NCI-H774 (cell line): ENCODE measurements at places on chromosomes 2 and 18.

GRCh38 chr2:226487573-226487972 is 312.0 kb downstream of the IRS1 start:
- no peak for DNase-seq

DNA sequence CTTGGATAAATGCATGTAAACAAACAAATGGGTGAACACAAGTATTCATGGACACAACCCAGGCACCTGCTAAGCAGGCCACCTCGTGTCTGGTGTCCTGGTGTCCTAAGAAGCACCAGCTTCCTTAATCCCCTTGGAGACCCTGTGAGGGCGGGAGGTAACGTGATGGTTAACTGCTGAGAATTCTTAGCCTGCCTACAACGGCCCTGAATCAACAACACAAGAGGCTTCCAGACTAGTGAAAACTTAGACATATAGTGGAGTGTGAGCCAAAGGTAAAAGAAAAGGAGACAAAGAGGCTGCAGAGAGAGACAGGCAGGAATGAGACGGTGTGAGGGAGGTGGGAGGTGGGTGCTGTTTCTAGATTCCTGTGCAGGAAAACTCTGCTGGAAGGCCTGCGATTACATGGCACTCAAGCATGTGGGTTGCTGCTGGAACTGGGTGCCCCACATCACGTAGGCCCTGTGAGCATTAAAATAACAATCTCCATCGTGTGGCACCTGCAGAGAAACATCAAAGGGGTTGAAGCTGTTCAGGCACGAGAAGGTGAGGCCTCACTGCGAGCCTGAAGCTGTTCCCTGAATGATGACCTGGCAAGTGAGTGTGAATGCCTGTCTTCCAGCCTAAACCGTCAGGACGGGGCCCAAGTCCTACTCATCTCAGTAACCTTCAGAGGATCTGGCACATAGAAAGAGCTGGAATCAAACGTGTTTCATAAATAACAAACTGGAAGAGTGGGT is 64.2 kb downstream of the RPL37A start:
- DNase-seq: no peak

DNA sequence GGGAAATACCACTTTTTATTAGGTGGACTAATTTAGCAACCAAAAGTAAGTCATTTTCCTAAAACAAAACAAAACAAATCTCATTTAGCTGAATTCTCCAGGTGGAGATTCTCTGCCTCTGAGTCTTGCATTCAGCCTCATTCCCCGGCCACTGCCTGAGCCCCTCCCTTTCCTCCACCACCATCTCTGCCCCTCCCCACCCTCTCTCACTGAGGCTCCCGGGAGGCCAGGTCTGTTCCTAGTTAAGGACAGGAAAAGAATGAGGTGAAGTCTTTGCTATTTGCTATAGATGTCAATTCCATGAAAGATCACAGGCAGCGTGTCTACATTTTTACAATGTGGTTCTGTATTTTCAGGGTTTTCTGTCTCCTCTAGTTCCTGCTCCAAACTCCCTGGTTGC is 83.0 kb upstream of the SOX11 start:
- no peak for DNase-seq

DNA sequence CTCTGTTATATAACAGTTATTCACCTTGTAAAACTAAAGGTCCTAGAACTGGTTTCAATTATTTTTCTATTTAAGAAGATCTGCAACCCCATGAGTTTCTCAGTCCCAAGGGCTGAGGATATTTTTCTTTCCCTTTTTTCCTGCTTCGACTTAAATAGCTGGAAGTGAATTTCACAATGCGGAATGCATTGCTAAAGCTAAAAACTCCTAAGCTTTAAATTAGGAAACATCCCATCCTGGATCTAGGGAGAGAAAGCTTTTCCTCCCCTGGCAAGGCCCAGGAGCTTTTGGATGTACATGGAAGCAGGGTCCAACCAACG is 1.4 kb downstream of the RFX8 start:
- no peak for DNase-seq

- no peak for DNase-seq
Observed at GRCh38 chr2:39479696-39480095, 42.6 kb upstream of the MAP4K3 start.

- DNase-seq: peak; percentile 68
Observed at GRCh38 chr18:23259701-23260681, 124.7 kb downstream of the CABLES1 start.

DNA sequence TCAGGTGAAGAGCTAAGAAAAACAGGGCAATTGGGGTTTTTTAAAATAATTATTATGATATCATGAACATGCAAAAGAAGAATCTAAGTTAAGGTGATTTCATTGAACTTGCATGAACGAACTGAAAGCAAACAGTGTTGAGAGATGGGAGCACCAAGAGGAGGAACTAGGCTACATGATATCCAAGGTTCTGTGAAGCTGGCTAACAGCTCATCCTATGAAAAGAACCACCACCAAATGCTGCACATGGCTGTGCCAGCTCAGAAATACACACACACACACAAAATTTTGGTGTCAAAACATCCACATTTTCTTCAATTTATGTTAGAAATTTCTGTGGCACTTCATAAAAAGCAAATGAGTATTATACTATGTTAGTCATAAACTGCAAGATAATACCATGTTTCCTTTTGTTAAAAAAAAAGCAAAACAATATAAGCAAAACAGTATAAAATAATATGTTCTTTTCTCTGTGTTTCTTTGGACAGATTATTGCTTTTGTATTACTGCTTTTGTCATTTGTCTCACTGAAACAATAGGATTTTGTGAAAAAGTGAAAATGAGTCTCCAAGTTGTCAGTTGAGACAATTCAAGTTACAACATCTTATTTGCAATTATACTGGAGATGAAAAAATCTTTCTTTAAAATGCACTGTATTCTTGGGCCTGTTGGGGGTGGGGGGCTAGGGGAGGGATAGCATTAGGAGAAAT is 12.6 kb upstream of the TTC32 start:
- DNase-seq: no peak

- DNase-seq: no peak
Observed at GRCh38 chr2:197255543-197255942, 55.0 kb downstream of the ANKRD44 start.

DNA sequence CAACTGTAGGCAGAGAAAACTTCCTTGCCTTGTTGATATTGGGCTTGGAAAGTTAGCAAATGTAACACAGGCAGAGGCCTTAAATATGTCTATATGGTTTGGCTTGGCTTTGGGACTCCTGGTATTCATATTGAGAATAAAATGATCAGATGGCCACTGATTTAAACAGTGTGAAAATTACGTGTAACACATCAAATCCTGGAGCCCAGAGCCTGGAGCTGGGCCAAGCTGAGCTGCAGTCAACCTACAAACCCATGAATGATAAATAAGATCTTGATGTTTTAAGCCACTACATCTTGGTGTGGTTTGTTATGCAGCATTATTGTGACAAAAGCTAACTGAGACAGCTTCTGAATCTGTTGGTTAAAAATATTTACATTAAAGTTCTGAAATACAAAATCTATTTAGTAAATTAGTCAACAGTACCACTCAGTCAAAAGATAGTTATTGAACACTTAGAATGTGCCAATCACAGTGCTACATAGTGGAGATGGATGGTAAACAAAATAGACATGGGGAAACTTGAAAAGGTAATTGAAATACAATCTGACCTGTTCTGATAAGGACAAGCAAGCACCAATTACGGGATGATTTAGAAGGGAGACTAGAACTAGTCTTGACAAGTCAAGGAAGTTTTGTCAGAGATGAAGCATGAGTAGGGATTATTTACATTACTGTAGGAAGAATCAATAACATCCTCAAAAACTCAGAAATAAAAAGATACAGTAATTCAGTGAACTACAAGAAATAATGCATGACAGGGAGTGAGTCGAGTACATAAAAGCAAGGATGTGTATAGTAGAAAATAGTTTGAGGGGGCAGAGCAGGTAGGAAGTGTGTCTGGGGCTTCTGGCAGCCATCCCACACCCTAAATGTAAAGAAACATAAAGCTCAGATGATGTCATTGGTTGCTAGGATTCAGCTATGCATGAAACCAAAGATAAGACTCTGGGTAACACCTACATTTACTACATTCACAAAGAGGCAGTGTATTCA is 157.7 kb downstream of the HNMT start:
- no peak for DNase-seq

DNA sequence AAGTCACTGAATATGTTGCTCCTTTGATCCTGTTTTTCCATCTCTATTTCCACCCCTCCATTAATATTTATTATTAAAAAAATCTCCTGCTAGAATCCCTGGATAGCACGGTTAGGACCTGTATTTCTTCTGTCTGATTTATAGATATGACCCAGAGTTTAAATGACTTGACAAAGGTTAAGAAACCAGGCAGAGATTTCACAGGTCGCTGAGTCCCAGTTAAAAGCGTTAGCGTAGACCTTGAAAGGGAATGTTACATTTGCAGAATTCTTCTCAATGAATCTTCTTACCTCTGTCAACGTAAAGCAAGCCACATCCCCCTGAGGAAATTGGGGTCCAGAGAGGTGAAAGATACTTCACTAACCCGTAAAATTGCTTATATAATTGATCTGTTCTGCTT is 220.2 kb downstream of the GCA start:
- no peak for DNase-seq

DNA sequence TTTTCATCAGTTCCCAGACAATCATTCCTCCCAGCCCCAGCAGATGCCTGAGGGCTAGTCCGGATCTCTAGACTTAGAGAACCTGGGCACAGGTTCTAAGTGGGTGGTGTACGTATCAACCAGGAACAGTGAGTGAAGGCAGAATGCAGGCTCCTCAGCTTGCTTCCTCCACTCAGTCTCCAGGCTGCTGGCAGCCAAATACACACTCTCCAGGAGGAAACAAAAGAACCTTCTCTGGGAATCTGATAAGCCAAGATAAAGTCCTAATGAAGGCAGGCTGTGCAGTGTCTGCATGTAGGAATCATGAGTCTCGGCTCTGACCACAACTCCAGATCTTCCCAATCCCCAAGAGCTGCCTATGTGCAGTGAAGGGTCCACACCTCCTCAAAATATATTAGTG is 245.7 kb downstream of the SP3 start:
- DNase-seq: no peak

DNA sequence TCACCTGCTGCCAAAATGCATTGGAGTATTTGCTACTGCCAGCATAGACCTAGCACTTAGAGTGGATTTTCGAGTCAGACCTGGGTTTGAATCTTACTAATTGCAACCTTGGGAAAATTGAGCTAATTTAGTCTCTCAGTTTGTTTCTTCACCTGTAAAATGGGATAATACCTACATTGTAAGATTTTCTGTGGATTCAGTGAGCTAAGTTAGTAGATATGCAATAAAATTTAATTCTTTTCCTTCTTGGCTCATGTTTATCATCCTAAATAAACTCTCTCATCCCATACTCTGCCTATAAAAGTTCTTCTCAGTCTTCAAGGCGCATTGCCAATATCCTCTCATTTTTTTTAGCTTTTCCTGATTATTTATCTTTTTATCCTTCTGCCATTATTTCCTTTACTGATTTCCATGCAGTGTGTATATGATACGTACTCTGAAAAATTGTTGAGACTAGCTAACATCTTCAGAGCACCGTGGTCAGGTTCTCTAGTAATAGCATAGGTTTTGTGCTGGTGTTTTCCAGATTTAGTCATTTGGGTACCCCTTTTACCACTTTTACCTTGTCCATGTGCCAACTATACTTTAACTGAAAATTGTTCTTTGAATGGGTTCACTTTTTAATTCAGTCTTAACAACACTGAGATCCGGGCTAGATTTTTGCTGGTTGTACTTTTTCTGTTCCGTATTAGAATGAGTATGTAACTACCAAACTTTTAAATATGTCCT is 7.3 kb downstream of the CEP192 start:
- DNase-seq: no peak

GRCh38 chr2:145116056-145116455 is 596.1 kb upstream of the ZEB2 start:
- no peak for DNase-seq

- DNase-seq: no peak
Observed at GRCh38 chr2:76044701-76045100, 334.0 kb upstream of the GCFC2 start.

DNA sequence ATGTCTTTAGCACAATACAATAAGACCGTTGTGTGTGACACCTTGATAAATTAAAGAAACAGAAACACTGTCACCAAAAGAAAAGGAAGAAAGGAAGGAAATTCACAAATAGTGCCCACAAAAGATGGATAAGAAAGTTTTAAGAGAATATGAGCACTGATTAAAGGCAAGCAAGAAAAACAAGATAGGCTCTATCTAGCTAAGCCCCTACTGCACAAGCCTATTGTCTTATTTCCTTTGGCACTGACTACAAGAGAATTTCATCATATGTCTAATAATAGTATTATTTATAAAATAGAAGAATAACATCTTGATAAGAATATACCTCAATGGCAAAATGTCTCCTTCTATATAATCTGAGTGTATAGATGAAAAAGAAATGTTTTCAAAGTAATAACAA is 335.7 kb downstream of the NCKAP5 start:
- no peak for DNase-seq

- DNase-seq: no peak
Observed at GRCh38 chr2:134249755-134250154, 4.1 kb upstream of the MGAT5 start.

- DNase-seq: no peak
Observed at GRCh38 chr2:80530442-80531064, 226.0 kb upstream of the LRRTM1 start.

GRCh38 chr2:130997198-130997597 is 96.1 kb downstream of the FAM168B start:
- no peak for DNase-seq

GRCh38 chr18:39058386-39059000 is 1492.9 kb upstream of the CELF4 start:
- no peak for DNase-seq

DNA sequence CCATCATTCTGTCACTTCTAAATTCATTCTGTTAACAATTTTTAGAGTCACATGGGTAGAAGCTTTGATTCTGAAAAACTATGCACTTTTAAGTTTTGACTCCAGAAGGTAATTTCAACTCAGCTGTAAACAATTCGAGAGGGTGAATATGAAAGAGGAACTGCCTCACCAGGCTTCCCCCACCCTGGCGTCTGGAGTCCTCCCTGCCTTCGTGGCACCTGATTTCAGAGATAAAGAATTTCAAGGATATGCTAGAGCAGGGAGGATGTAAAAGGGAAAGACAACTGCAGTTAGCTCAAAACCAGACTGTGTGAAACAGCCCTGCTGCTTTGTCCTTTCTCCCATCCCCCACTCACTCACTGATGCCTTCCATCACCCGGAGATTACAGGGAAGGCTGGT is 40.7 kb downstream of the ONECUT2 start:
- DNase-seq: no peak

- DNase-seq: no peak
Observed at GRCh38 chr2:190841707-190842505, 38.7 kb upstream of the GLS start.

- no peak for DNase-seq
Observed at GRCh38 chr2:119422360-119423107, 9.1 kb upstream of the TMEM37 start.

DNA sequence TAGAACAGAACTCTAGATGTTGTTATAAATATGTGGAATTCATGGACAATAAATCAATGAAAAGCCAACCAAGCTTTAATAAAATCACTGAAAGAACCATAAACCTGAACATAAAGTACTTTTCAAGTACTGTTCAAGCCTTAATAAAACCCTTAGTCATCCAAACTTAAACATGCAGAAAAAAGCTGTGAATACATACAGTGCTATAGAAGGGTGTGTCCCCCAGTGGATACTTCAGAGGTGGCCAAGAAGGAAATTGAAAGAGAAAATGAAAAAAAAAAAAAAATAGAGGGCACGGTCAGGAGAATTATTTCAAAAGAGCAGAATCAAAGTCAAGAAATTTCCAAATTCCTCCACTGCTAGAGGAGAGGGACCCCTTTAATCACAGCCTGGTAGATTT is 141.1 kb downstream of the SP100 start:
- DNase-seq: no peak

- DNase-seq: no peak
Observed at GRCh38 chr2:36547906-36548305, 50.1 kb downstream of the FEZ2 start.

- DNase-seq: no peak
Observed at GRCh38 chr2:190215620-190216019, 104.0 kb downstream of the HIBCH start.
